Naive B cell (primary cell): ENCODE measurements at places on chromosomes 4 and X. TPM values are rescaled to one million over a fixed set of nuclear protein-coding genes. Genes with fewer than 3 reads are reported as not detected.

DNA sequence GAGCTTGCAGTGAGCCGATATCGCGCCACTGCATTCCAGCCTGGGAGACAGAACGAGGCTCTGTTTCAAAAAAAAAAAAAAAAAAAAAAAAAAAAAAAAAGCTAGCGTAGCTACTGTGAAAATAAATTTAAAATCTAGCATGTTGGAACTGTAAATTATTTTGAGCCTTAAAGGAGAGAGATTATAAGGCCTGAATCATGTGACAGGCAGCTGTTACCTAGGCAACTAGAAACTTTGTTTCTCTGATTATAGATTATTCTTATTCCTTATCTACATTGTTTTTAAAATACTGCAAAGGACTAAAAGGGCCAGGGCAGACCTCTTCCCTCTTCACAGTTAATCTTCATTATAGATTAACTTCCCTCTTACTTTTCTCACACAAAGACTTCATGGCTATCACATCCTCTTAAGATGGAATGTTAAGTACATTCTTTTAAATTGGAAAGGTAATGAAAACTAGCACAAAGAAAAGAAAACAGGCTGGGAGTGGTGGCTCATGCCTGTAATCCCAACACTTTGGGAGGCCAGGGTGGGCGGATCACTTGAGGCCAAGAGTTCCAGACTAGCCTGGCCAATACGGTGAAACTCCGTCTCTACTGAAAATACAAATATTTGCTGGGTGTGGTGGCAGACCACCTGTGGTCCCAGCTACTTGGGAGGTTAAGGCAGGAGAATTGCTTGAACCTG, 21.1 kb upstream of the PDS5A start:
- H3K27ac ChIP-seq = no peak overlapping the region
- no peak overlapping the region for H3K4me3 ChIP-seq
- DNase-seq = no peak
- H3K27me3 ChIP-seq = no peaks in the 10 kb centered on the region

Gene STARD8
- polyA plus RNA-seq = not detected

GRCh38 chrX:10450229-10450958, 170.0 kb downstream of the MID1 start:
- H3K4me1 ChIP-seq = no peaks in the 10 kb centered on the region
- DNase-seq = no peak
- peaks cover 6% of the 10 kb centered on the region for H3K36me3 ChIP-seq
- no peak overlapping the region for H3K4me3 ChIP-seq

DNA sequence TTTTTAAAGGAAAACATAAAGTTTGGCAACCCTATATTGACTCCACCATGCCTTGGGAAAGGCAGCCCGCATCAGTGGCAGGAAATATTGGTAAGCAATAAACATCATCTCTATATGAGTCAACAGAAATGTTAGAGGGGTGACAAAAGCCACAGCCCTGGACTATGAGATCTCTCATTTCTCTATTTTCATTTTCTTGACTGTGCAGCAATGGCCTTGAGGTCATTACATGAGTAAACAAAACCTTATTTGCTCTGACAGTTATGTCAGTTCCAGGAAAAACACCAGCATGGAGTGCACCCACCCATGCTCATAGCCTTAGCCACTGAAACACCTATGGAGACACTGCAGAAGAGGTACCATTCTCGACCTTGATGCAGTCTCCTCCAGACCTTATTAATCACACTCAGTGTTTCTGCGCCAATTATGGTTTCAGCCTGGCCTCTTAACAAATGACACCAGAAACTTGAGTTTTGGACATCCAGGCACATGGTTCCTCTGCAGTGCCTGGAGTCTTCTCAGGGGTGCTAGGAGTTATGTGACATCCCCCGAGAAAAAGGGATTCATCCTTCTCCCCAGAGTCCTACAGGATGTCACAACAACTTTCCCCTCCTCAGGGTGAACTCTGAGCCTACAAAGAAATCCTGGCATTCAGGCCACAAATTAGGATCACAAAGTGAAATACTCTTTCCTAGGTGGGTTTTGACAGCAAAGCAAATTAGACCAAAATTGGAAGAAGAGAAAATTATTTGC, 16.0 kb upstream of the HPGD start:
- H3K36me3 ChIP-seq = no peaks in the 10 kb centered on the region
- peaks cover 13% of the 10 kb centered on the region for H3K27me3 ChIP-seq
- H3K4me1 ChIP-seq = no peaks in the 10 kb centered on the region
- DNase-seq = no peak

- no peaks in the 10 kb centered on the region for H3K27me3 ChIP-seq
- H3K27ac ChIP-seq = no peak overlapping the region
- peaks cover 7% of the 10 kb centered on the region for H3K4me1 ChIP-seq
- H3K36me3 ChIP-seq = no peaks in the 10 kb centered on the region
- DNase-seq = no peak
- no peak overlapping the region for H3K4me3 ChIP-seq
These were observed 25.3 kb downstream of the FAM241A start for GRCh38 chr4:112170451-112170993.

Gene PUDP
- 13.9 TPM for polyA plus RNA-seq

- H3K4me1 ChIP-seq = no peaks in the 10 kb centered on the region
- H3K27ac ChIP-seq = no peak overlapping the region
- peaks cover 11% of the 10 kb centered on the region for H3K27me3 ChIP-seq
- DNase-seq = no peak
- no peaks in the 10 kb centered on the region for H3K36me3 ChIP-seq
These were observed 674.3 kb downstream of the IQCM start for GRCh38 chr4:149141391-149141790.

Gene PFKFB1
- not detected for polyA plus RNA-seq

GRCh38 chr4:25095837-25096236, 64.4 kb downstream of the SEPSECS start:
- DNase-seq = no peak
- H3K4me3 ChIP-seq = no peak overlapping the region
- H3K4me1 ChIP-seq = no peaks in the 10 kb centered on the region
- H3K27ac ChIP-seq = no peak overlapping the region

DNA sequence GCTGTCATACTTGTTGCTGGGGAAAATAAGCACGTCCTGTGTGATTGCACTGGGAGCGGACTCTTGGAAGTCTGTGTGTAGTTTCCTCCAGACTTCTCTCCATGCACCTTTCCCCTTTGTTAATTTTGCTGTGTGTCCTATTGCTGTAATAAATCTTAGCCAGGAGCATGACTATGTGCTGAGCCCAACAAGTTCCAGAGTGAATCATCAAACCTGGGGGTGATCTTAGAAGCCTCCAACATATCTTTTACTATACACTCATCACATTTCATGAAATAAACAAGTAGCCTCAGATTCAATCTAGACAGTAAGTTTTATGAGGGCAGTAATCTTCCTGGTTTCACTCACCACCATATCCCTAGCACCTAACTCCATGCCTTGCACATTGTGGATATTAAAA, 43.3 kb upstream of the FGF13 start:
- no peaks in the 10 kb centered on the region for H3K27me3 ChIP-seq
- H3K4me3 ChIP-seq = no peak overlapping the region
- H3K36me3 ChIP-seq = no peaks in the 10 kb centered on the region
- DNase-seq = no peak

- DNase-seq = no peak
- no peak overlapping the region for H3K4me3 ChIP-seq
- no peak overlapping the region for H3K27ac ChIP-seq
- no peaks in the 10 kb centered on the region for H3K4me1 ChIP-seq
- peaks cover 8% of the 10 kb centered on the region for H3K27me3 ChIP-seq
- H3K36me3 ChIP-seq = no peaks in the 10 kb centered on the region
These were observed 11.2 kb upstream of the SPARCL1 start for GRCh38 chr4:87540146-87541058.

Gene PRR32
- not detected for polyA plus RNA-seq

Gene CDKL2
- polyA plus RNA-seq = not detected

Gene IL21
- polyA plus RNA-seq = not detected

Gene CASP3
- 4.5 TPM for polyA plus RNA-seq

DNA sequence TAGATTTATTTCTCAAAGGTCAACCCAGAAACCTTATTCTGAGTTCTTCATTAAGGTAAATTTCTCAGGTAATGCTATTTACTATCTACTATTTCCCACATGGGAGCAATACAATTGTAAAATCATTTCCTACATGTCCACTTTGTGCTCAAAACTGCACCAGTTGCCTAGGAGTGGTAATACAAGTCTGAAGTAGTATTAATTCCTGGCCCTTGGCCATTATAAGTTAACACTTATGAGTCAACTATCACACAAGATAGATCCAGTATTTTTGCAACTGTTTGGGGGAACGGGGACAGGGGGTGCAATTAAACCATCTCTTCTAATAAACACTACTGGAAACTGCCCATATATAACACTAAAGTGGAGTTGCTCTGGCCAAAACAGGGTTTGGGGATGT, 48.9 kb downstream of the ACSL4 start:
- no peaks in the 10 kb centered on the region for H3K36me3 ChIP-seq
- H3K4me3 ChIP-seq = no peak overlapping the region
- peak overlapping the region; percentile 4 for H3K27ac ChIP-seq
- no peaks in the 10 kb centered on the region for H3K4me1 ChIP-seq

DNA sequence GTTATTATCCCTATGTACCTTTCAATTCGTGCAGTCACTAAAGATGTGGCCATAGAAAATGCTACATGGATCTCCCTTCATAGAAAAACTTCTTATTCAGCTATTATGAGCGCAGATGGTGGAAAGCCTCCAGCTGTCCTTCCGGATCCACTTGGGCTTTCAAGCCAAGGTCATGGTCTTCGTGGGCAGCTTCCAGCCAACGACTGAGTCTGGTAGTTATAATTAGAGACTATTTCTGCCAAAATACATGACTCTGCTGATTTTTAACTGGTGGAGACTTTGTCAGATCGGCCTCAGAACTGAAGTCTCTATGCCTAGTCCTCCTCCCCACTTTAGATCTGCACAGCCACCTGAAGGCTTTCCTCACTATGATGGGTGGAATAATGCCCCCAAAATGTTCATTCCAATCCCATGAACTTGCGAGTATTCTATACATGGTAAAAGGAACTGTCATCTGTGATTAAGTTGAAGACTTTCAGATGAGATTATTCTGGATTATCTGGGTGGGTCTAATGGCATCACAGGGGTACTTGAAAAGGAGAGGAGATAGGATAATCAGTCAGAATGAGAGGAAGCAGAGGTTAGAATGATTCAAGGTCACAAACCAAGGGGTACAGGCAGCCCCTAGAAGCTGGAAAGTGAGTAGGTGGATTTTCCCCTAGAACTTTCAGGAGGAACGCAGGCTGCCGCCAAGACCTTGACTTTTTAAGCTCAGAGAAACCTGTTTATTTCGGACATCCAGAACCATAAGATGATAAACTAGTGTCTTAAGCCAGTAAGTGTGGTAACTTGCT, 171.1 kb upstream of the CXCL13 start:
- H3K27me3 ChIP-seq = no peaks in the 10 kb centered on the region
- H3K36me3 ChIP-seq = no peaks in the 10 kb centered on the region
- no peak overlapping the region for H3K27ac ChIP-seq
- H3K4me1 ChIP-seq = peaks cover 5% of the 10 kb centered on the region
- DNase-seq = no peak

Gene F8A2
- not detected for polyA plus RNA-seq

DNA sequence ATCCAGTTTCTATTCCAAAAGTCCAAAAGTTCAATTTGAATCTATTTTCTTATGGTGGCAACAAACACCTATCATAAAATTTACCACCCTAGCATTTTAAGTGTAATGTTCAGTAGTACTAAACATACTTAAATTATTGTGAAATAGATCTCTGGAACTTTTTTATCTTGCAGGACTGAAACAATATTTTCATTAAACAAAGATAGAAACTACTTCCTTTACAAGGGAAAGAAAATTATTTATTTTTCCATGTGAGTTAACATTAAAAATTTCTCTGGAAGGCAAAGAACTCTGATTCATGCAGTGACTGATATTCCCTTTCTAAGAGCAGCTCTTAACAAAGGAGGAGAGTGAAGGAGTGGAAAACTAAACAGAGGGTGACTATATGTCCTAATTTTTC, 40.2 kb downstream of the ADH7 start:
- H3K4me1 ChIP-seq = no peaks in the 10 kb centered on the region
- H3K27ac ChIP-seq = no peak overlapping the region
- no peak overlapping the region for H3K4me3 ChIP-seq
- H3K36me3 ChIP-seq = no peaks in the 10 kb centered on the region

- H3K4me1 ChIP-seq = no peaks in the 10 kb centered on the region
- no peaks in the 10 kb centered on the region for H3K27me3 ChIP-seq
- no peaks in the 10 kb centered on the region for H3K36me3 ChIP-seq
- DNase-seq = no peak
These were observed 137.1 kb upstream of the TBL1X start for GRCh38 chrX:9327747-9328145.

DNA sequence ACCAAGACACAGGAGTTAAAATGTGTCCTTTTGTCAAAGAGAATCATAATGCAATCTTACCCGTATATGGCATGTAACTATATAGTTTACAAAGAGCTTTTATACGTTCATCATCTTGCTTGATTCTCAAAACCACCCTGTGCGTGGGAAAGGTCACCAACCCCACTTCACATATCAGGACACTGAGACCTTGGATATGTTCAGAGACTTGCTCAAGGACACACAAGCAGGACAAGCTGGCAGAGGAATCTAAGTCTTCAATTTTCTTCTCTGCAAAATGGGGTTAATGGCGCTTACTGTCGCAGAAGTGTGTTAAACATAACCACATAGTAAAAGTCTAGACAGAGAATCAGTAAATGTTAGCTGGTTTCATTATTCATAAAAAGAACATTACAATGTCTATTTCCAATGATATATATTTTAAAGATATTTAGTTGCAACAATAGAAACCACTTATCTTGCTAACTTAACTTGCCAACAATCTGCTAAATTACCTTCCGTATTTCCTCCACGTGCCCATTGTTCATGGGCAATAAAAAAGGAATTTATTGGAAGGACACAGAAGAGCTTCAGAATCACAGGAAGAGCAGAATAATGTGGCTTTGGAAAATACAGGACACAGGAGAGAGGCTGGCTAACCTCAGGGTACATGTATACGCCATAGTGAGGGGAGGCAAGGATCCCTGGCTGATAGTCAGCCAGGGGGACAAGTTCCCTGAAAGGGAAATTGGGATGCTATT, 64.6 kb upstream of the TAPT1 start:
- H3K4me1 ChIP-seq = peaks cover 4% of the 10 kb centered on the region
- no peaks in the 10 kb centered on the region for H3K36me3 ChIP-seq
- no peaks in the 10 kb centered on the region for H3K27me3 ChIP-seq
- no peak for DNase-seq
- H3K27ac ChIP-seq = no peak overlapping the region

DNA sequence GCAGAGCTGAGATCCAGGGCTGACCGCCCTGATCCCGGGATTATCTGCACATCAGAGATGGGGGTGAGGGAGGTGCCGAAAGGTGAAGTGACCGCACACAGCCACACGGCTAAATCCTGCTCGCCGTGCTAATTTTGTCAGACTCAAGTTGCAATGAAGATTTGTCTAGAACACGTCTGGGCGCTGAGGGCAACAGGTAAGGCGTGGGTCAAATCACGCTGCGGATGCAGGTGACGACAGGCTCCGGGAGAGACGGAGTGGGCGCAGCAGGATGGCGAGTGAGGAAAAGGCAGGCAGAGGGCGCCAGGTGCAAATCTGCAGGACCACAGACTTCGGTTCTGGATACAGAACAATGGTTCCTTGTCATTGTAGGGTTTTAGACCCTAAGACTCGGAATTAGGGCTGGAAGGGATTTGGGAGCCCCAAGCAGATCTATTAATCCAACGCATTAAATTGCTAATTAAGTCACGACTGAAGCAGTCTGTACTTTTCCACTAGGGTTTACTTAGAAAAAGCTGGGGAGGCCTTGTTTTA, 1.9 kb upstream of the TBC1D14 start:
- peak overlapping the region; percentile 1 for H3K27ac ChIP-seq
- H3K4me1 ChIP-seq = peaks cover 45% of the 10 kb centered on the region
- no peaks in the 10 kb centered on the region for H3K27me3 ChIP-seq
